ENCODE measurements at places on chromosomes 2 and 18.

DNA sequence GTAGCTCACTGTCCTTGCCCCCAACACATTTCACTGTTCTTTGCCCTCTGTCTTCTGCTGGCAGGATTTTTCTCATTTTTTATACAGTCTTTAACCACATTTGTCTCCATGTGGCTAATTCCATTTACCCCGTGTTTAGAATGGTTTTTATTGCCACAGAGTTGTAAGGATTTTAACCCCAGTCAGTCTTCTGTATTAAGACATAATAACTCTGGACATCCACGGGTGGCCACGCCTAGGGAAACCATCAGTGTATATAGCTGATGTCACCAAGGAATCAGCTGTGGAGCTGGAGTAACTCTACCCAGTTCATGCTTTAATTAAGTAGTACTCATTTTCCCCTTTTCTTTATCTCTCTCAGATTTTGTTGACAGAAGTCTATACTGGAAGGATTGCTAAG is 139.8 kb downstream of the MAP4K4 start:
- DNase-seq = no peak
- no peaks in the 10 kb centered on the region for H3K27me3 ChIP-seq
- H3K4me3 ChIP-seq = no peak overlapping the region
- peaks cover 8% of the 10 kb centered on the region for H3K4me1 ChIP-seq
- peaks cover 100% of the 10 kb centered on the region for H3K36me3 ChIP-seq
- H3K27ac ChIP-seq = no peak overlapping the region

DNA sequence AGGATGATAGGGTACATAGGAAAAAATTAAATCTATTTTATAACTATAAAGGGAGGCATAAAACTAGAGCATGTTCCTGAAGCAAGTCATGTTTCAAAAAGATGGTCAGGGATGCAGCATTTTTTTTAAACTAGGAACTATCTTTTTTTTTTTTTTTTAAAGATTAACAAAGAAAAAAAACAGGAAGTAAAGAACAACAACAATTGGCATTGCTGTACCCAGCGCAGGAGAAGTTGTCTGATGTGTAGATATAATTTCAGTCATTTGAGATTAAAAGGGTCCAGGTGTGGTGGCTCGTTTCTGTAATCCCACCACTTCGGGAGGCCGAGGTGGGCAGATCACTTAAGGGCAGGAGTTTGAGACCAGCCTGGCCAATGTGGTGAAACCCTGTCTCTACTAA is 41.5 kb downstream of the PMAIP1 start:
- H3K36me3 ChIP-seq = no peaks in the 10 kb centered on the region
- H3K4me1 ChIP-seq = no peaks in the 10 kb centered on the region
- no peak overlapping the region for H3K4me3 ChIP-seq
- no peaks in the 10 kb centered on the region for H3K27me3 ChIP-seq
- DNase-seq = no peak
- no peak overlapping the region for H3K27ac ChIP-seq

- peak overlapping the region; percentile 92 for H3K27ac ChIP-seq
- peak; percentile 80 for DNase-seq
- H3K4me3 ChIP-seq = peak overlapping the region; percentile 79
These were observed 1.2 kb upstream of the MZT2A start for GRCh38 chr2:131493199-131493968.

DNA sequence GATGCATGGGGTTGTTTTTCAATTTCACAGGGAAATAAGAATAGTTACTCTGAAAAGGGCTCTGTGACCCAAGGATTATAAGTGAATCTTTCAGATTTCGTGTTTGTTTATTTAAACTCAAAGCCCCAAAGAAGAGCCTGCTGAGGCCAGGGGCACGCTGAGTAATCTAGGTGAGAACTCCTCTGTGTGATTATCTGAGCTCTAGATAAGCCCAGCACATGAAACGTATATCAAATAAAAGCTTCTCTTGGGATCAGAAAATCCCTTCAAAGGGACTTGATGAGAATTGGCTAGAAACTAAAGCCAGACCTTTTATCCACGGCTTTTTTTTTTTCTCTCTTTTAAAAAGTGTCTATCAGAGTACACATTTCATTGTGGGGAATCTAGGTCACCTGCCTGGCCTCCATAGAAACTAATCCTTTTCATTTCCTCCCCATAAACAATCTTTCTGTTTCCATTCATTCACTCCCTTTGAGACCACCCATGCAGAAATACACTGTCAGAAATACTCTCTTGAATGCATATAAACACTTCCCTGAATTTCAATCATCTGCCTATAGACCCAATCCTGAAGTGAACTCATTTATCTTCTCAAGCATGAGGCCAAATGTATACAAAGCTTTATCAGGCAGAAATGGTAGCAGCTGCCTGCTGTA is 137.4 kb downstream of the RIT2 start:
- no peak overlapping the region for H3K4me3 ChIP-seq
- H3K36me3 ChIP-seq = no peaks in the 10 kb centered on the region
- no peaks in the 10 kb centered on the region for H3K4me1 ChIP-seq
- H3K27me3 ChIP-seq = no peaks in the 10 kb centered on the region
- no peak for DNase-seq

- peaks cover 2% of the 10 kb centered on the region for H3K4me1 ChIP-seq
- H3K27me3 ChIP-seq = peaks cover 43% of the 10 kb centered on the region
- H3K27ac ChIP-seq = no peak overlapping the region
- H3K36me3 ChIP-seq = no peaks in the 10 kb centered on the region
These were observed 155.2 kb downstream of the IRS1 start for GRCh38 chr2:226644399-226644865.

DNA sequence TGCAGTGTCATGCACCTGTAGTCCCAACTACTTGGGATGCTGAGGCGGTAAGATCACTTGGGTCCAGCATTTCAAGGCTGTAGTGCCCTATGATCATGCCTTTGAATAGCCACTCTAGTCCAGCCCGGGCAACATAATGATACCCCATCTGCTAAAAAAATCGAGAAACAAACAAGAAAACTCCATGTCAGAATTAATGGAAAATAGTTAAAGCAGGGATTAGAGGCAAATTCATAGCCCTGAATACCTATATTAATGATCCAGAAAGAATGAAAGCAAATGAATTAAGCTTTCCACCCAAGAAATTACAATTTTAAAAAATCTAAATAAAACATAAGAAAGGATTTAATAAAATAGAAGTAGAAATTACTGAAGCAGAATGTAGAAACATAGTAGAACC is 143.0 kb downstream of the MYO3B start:
- no peaks in the 10 kb centered on the region for H3K27me3 ChIP-seq
- no peak overlapping the region for H3K27ac ChIP-seq
- no peaks in the 10 kb centered on the region for H3K4me1 ChIP-seq
- no peak for DNase-seq

GRCh38 chr2:133063775-133064174 is 393.8 kb upstream of the LYPD1 start:
- H3K4me3 ChIP-seq = no peak overlapping the region
- no peaks in the 10 kb centered on the region for H3K36me3 ChIP-seq
- H3K27me3 ChIP-seq = no peaks in the 10 kb centered on the region

DNA sequence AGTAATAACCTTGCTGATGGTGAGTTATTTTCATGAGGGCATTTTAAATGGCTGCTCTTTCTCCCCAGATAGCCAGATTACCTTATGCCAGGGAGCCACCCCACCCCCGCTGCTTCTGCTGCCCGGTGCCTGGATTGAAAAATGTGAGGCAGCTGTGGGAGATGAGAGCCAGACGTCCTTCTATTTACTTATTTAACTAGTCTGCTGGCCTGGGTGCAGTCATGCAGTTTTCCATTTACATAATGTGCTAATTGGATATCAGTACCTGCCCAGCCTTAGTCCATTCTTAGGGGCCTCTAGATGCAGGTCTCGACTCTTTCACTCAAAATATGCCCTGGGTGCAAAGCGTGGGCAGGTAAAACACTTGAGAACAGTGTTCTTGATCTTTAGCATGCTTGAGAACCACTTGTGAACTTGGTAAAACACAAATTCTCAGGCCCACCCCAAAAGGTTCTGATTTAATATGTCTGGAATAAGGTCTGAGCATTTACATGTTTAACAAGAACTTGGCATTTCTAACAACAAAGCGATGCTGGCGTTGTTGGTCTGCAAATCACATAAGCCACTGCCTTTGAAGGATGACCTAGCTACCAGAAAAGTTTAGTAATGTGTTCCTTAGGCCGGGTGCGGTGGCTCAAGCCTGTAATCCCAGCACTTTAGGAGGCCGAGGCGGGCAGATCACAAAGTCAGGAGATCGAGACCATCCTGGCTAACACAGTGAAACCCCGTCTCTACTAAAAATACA is 154.3 kb downstream of the NRP2 start:
- H3K27me3 ChIP-seq = no peaks in the 10 kb centered on the region
- H3K4me3 ChIP-seq = no peak overlapping the region
- no peak for DNase-seq
- H3K36me3 ChIP-seq = no peaks in the 10 kb centered on the region

DNA sequence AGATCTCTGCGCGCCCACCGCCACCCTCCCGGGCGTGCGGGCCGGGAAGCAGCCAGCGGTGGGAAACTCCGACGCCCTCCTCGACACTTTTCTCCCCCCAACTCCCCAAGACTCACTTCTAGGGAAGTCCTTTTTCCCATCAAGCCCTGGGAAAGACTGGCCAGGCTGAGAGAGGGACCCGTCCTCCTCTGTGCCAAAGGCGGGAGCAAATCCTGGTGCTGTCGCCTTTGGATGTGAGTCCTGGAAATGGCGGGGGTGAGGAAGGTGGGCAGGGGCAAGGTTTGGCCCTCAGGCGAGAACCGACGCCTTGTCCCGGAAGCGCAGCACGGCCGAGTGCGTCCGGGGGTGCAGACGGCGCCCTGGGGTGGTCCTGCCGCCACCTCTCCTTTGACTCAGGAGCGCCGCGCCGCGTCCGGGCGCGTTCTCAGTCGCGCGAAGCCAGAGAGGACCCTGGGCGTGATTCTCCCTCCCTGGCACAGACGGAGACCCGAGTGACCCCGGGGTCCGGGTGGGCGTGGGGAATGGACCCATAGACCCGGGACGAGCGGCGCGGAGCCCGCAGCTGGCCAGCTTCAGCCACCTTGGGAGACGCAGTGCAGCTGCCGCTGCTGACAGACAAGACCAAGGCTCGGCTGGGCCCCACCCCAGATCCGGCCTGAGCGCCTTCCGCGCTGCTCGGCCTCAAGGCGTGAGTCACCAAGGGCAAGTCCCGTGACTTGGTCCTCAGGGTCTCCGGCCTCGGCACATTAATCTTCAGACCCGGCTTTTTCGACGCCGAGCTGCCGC is 3.5 kb upstream of the LBX2 start:
- peak; percentile 93 for DNase-seq
- peak overlapping the region; percentile 81 for H3K27ac ChIP-seq
- H3K4me3 ChIP-seq = peak overlapping the region; percentile 58
- peaks cover 9% of the 10 kb centered on the region for H3K27me3 ChIP-seq
- H3K36me3 ChIP-seq = peaks cover 23% of the 10 kb centered on the region

DNA sequence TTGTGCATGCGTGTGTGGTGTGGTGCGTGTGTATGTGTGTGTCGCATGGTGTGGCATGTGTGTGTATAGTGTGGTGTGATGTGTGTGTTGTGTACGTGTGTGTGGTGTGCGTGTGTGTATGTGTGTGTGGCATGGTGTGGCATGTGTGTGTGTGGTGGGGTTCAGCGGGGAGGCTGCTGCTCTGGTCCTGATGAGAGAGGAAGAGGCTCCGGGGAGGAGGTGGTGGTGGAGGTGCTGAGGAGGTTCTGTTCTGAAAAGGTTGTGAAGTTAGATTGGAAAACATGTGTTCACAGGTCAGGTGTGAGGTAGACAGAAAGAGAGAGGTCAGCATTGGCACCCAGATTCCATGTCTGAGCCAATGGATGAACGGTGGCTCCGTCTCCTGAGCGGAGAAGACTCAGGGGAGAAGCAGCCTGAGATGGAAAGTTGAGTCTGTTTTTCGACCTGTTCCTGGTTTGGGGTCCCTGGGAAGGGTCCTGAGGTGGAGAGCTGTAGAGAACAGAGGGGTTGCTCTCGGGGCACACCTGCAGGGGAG is 67.2 kb upstream of the HDAC4 start:
- peaks cover 22% of the 10 kb centered on the region for H3K27me3 ChIP-seq
- no peak for DNase-seq
- H3K4me3 ChIP-seq = no peak overlapping the region
- H3K4me1 ChIP-seq = no peaks in the 10 kb centered on the region
- no peak overlapping the region for H3K27ac ChIP-seq

- no peaks in the 10 kb centered on the region for H3K27me3 ChIP-seq
- no peak overlapping the region for H3K4me3 ChIP-seq
- DNase-seq = peak; percentile 47
- H3K36me3 ChIP-seq = no peaks in the 10 kb centered on the region
- H3K4me1 ChIP-seq = no peaks in the 10 kb centered on the region
These were observed 246.3 kb upstream of the MYT1L start for GRCh38 chr2:2577407-2577831.
